Upper lobe of left lung (tissue), 6 donors: ENCODE measurements at places on chromosomes 12 and 14. TPM values are rescaled to one million over a fixed set of nuclear protein-coding genes. Genes with fewer than 3 reads are reported as not detected.

Gene BATF
- 11.2 TPM for total RNA-seq

Gene NDRG2
- 69.8 TPM for total RNA-seq

Gene MMAB
- total RNA-seq = 34.8 TPM

Gene PRIMA1
- total RNA-seq = 0.46 TPM

Gene AGAP2
- total RNA-seq = 6.3 TPM

Gene CLEC1A
- 7.4 TPM for total RNA-seq

Gene SLC15A4
- 46.0 TPM for total RNA-seq

Gene OTUB2
- 1.8 TPM for total RNA-seq

Gene LMNTD1
- total RNA-seq = not detected

Gene SMIM41
- total RNA-seq = 19.4 TPM

Gene LIN7A
- total RNA-seq = 32.5 TPM
